ENCODE measurements at places on chromosomes 2 and 18.

DNA sequence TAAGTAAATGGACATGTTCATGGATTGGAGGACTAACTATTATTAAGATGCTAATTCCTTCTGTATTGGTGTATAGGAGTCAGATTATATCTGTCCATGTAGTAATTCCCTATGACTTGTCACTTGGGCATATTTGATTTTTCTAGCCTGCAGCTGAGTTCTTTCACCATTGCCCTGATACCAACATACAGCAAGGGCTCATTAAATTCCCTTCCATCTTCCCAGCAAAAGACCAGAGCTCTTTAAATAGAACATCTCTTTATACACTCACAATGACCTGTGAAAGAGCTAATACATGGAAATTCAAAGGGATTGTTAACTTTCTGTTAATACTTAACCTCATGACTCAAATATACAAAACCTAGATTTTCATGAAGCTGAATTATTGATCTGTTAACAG, 492.3 kb upstream of the VRK2 start:
- DNase-seq, result no peak

DNA sequence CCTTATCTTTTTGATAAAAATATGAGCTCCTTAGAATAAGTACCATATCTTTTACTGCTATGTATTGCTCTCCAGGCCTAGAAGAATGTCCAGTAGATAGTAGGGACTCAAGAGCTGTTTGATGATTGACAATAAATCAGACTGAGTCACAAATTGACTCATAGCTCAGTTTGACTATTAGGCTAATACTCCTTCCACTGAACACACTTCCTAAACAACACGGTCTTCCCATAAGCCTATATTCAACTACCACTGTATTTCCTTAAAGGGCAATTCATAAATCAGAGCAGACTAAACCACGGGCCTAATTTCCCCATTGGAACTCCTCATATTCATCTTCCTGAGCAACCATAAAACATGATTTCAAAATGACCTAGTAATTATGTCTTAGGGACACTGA, 258.5 kb downstream of the ALK start:
- no peak for DNase-seq

- peak; percentile 36 for DNase-seq
Observed at GRCh38 chr2:3738454-3738853, 35.1 kb downstream of the DCDC2C start.

DNA sequence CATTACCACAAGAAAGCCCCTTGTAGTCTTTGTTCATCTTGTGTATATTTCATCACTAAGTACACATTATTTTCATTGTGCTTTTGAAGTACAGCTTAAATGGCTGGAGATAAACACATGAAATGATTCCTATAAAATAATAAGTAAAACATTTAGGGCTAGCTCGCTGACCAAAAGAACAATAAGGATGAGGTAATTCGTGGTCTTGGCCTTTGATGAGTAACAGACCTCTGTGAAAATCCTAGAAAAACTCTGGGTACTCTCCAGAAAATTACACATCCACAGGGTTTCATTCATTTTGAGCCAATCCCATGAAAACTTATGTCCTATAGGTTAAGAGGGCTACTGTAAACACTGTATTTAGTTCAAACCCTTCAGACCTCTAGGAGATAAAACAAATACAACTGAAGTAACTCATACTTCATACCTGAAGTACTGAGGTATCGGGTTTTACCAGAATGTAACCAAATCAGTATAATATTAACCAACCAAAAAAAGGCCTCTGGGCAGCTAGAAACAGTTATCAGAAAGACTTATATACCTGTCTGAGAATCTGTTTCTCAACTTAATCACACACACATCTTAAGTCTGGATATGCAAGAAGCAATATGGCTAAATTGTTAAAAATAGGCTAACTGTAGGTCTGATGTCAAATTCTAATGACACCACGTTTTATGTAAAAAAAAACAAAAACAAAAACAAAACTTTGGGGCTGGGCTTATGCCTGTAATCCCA, 31.0 kb downstream of the CFAP36 start:
- DNase-seq, result no peak

GRCh38 chr18:51614033-51614432, 416.6 kb upstream of the MEX3C start:
- no peak for DNase-seq

GRCh38 chr2:105643405-105644173, 101.1 kb upstream of the NCK2 start:
- no peak for DNase-seq

DNA sequence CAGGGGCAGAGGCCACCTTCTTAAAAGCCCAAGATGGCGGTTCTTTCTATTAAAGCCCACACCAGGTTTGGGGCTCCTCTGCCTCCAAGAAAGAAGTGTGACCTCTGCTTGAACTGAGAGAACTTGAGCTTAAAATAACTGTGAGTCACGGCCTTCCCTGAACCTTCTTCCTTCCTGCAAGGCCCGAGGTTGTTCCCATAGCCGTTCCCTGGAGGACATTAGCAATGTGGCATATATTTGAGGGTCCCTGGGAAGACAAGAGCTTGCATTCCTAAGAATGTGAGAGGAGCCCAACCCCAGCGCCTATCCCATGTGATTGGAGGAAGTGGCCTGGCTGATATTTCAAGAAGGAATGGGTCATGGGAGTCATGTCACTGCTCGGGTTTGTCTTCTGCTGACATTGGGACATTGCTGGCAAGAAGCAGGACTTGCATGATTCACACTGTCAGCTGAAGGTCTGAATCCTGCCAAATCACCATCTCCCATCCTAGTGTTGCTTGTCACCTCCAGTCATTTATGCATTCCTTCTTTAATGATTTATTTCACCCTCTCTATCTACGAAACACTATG, 168.1 kb downstream of the TRIB2 start:
- no peak for DNase-seq

GRCh38 chr2:179861416-179862067, at the start of gene ZNF385B:
Gene ZNF385B (minus strand): TSS chr2:179861612.
- DNase-seq, result peak; percentile 20

DNA sequence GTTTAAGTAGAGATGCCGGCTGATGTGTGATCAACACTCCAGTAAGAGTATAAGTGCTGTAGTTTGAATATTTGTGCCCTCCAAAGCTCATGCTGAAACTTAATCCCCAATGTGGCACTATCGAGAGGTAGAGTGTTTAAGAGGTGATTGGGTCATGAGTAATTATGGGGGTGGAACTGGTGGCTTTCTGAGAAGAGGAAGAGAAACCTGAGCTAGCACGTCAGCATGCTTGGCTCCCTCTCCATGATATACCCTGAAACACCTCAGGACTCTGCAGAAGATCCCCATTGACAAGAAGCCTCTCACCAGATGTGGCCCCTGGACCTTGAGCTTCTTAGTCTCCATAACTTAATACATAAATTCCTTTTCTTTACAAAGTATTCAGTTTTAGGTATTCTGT, 584.8 kb downstream of the TSN start:
- DNase-seq, result peak; percentile 19

- no peak for DNase-seq
Observed at GRCh38 chr2:169715379-169716237, 18.0 kb upstream of the KLHL23 start.

DNA sequence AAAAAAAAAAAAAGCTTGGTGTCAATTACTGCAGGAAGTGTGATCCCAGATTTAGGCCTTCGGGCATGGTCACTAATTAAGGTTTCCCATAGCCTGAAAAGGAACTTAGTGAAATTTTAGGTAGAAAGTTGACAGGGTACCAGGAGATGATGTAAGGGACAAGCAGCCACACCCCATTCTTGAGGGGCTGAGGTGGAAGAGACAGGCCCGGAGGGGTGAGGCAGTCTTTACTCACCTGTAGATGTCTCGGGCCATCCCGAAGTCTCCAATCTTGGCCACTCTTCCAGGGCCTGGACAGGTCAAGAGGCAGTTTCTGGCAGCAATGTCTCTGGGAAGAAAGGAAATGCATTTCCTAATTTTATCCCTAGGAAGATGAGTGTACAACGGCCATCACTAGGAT, 94.3 kb downstream of the CLIP4 start:
- no peak for DNase-seq

GRCh38 chr2:142878031-142878678, 691 bp downstream of the KYNU start:
- DNase-seq, result no peak

GRCh38 chr2:108637304-108637669, 82.0 kb upstream of the RANBP2 start:
- DNase-seq, result peak; percentile 61

DNA sequence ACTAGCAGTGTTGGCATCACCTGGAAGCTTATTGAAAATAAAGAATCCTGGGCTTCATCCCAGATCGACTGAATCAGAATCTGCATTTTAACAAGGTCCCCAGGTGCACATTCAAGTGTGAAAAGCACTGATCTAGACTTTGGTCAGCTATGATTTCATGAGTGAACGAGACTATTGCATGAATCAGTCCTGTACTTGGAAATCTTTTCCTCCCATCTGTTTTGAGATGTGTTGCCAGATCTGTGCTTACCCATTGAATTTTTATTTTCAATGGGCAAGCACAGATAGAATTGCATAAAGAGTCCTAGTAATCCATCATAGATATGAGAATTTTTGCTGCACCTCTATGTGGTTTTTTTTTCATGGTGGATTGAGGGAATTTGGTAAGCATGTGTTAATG, 64.0 kb downstream of the PMS1 start:
- DNase-seq, result no peak

- DNase-seq, result no peak
Observed at GRCh38 chr2:95350774-95351597, 51.5 kb upstream of the FAHD2A start.

DNA sequence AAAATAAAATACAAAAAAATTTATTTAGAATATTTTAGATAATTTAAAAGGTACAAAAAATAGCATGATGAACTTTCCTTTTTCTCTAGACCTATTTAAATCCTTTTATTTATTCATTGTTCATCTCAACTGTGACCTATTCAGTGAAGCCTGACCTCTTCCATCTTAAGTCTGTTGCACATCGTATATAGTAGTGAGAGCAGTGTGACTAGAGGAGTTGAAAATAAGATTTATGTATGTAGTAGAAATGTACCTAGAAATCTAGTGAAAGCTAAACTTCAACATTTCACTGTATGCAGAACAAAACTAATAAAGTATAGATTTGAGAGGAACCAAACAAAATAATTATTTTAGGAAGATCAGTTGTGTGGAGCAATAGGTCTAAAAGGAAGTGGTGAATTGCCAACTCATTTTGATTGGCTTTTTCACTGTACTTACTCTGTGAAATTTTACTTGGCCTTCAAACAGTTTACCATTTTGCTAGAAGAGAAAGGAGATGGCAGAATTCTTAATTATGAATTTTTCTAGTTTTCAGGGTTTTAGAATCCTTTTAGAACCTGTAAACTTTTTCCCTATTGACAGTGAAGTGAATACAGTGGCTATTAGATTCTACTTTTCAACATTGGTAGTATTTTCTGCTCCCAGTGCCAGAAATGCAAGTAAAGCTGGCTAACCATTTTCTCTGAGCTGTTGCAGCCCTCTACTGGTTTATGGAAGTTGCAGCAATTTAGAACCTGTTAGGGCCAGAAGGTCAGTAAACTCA, 11.0 kb downstream of the ANKRD12 start:
- DNase-seq, result peak; percentile 33

GRCh38 chr2:159738509-159739390, 26.4 kb downstream of the MARCHF7 start:
- no peak for DNase-seq

DNA sequence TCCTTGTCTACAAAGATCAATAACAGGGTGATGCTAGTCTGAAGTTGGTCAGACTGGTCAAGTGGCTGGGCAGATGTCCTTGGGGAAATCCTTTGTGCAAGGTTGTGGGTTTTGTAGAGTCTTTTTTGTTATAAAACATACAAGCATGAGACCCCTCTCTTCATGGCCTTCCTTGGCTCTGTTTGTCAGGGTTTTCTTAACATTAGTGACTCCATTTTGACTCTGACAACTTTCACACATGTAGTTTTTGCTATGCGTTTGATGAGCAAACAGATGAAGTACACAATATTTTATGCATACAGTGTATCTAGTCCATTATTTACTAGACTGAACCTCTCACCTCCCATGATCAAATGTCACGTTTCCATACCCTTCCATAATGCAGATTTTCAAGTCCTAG, 151.2 kb upstream of the KLF7 start:
- DNase-seq, result no peak

GRCh38 chr2:26850000-26850431, 2.1 kb downstream of the DPYSL5 start:
- no peak for DNase-seq

- no peak for DNase-seq
Observed at GRCh38 chr2:47232738-47233415, 77.8 kb upstream of the STPG4 start.

DNA sequence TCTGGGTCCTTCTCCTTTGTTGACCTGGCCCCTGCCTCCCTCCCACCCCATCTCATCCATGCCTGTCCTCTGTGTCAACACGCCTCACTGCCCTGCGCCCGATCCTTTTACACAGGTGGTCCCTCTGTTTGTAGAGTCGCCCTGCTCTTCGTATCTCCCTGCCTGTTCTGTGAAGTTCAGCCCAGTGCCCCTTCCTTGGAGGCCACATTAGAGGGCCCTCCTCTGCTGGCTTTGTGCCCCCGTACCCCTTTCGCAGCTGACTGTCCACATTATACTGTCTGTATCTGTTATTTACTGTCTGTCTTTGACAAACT, 25.5 kb downstream of the ASAP2 start:
- DNase-seq, result no peak

DNA sequence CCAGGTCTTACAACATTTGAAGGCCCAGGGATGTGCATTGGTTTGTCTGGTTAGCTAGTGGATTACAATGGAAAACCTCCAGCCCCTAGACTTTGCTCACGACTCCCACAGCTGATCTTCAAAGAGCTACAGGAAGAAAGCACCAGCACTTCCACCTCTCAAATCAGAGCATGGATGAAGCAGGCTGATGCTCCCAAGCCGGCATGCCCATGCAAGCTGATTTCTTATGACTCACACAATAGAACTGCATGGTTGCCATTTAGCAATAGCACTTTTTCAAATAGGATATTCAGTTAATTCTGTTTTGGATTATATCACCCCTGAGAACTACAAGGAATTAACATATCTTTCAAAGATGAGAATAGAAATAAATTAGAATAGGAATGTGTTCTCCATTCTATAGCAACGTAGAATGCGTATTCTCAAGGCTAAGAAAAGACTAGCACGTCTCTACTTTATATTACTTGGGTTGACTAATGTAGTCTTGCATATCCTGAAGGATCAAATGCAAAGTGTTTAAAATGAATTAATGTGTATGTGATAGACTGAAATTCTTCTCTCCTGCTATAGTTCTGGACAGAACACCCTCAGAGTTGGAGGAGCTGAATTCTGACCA, 292.4 kb downstream of the TRIB2 start:
- no peak for DNase-seq

GRCh38 chr2:232870766-232871371, 805 bp downstream of the SNORC start:
- no peak for DNase-seq

- DNase-seq, result no peak
Observed at GRCh38 chr2:63678085-63678484, 89.3 kb downstream of the MDH1 start.

DNA sequence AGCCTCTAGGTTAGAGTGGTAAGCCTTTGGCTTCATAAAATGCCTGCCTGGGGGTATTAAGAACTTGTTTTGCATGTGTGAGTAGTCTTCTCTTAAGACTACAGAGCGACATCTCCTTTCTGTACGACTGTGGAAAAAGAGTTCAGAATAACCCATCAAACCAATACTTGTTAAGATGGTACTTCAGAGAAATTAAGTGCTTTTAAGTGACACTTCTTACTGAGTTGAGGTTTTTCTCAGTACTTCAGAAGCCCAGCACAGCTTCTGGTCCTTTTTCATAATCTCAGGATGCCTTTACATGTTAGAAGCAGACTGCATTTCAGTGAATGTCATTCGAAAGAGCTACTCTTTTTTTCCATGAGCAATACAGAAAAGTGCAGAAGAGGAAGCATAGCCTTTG, 10.8 kb downstream of the XRCC5 start:
- no peak for DNase-seq

GRCh38 chr2:240505910-240506309, 51.9 kb downstream of the ANKMY1 start:
- DNase-seq, result no peak
